ENCODE measurements at places on chromosomes 16 and 17.

GRCh38 chr16:2719328-2720063, 528 bp downstream of the PRSS27 start:
- no peak for DNase-seq

- DNase-seq, result no peak
Measured at GRCh38 chr16:89815639-89816348, 653 bp downstream of the FANCA start.

- no peak for DNase-seq
Measured at GRCh38 chr16:9946022-9946720, 236.1 kb downstream of the GRIN2A start.

DNA sequence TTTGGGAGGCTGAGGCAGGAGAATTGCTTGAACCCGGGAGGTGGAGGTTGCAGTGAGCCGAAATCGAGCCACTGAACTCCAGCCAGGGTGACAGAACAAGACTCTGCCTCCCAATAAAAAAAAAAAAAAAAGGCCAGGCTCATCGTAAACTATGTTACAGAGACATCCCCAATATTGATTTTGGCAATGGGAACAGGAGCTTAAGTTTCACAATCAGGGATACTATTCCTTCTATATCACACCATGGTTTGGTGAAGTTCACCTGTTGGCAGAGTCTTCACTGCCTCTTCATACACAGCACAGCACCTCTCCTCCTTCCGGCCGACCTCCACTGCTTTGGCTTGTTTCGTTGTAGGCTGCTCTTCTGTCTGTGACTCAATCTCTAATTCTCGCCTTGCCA, 21.2 kb downstream of the UTP6 start:
- DNase-seq, result no peak

- no peak for DNase-seq
Measured at GRCh38 chr16:51822471-51822870, 671.4 kb upstream of the SALL1 start.

- DNase-seq, result no peak
Measured at GRCh38 chr17:53607475-53607874, 215.3 kb upstream of the KIF2B start.

DNA sequence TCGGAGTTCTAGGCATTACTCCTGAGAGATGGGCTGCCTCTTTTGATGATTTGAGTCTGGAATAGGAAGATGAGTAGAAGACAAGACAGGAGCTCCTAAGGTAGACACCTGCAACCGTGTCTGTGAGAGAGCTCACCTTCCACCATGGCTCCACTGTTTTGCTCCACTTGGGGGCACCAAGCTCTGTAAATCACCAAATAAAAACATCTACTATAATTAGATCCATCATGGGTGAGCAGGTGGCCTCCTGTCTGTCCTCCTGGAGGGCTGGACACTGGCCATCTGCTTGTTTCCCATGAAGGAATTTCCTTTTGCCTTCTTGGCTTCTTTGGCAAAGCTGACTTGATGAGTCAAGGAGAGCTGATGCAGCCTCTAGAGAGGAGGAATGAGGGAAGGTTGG, 179.0 kb downstream of the HAPSTR1 start:
- DNase-seq, result no peak

DNA sequence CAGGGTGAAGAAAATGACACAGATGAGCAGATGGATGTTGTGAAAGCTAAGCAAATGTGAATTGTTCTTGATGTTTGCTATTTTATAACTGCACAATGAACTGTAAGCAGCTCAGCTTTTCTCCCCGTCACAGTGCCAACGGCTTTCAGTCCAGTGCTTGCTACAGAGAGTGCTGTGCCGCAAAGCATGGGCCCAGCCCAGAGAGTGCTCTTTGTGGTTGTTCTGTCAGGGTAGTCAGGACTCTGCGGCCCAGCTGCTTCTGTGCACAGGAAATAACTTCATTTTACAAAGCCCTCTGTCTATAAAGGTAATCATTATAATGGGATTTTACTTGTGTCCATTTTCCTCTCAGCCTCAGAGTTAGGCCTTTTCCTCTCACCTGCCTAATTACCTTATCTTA, 39.1 kb downstream of the CDRT15 start:
- peak; percentile 52 for DNase-seq

- no peak for DNase-seq
Measured at GRCh38 chr17:73744411-73744810, 100.2 kb upstream of the SDK2 start.

- DNase-seq, result no peak
Measured at GRCh38 chr17:69141431-69142174, at the start of gene ABCA6. TSS of gene ABCA6 (minus strand) at chr17:69141895. CDS start at chr17:69140703, 1,192 bp downstream.

DNA sequence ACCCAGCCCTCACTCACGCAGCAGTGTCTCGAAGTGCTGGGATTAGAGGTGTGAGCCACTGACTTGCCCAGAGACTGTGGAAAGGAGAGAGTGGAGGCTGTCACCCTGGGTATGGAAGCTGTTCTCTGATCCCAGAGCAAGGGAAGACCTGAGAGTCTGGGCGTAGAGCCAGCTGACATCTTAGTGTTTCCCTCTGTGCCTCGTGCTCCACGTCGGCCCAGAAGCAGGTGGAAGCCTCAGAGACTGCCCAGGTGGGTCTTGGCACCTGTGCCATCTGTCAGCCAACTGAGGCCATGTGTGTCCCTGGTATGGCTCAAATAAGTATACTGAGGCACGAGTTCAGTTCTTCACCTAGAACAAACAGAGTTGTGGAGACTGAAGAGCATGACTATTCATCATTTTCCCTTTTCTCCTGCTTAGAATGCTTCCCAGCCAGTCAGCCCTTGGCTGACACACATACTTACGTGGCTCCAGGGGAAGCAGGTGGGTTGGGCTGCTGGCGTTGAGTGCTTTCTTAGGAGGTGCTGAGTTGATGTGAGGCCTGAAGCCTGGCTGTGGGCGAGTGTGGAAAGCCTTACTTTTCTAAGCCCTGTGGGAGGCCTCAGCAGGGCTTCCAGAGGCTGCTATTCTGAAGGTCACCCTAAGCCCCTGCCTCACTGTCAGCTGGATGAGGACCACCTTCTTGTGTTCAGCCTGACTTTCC, 8.1 kb downstream of the CTRL start:
- no peak for DNase-seq

GRCh38 chr16:89360760-89361435, 129.5 kb downstream of the ANKRD11 start:
- peak; percentile 85 for DNase-seq

DNA sequence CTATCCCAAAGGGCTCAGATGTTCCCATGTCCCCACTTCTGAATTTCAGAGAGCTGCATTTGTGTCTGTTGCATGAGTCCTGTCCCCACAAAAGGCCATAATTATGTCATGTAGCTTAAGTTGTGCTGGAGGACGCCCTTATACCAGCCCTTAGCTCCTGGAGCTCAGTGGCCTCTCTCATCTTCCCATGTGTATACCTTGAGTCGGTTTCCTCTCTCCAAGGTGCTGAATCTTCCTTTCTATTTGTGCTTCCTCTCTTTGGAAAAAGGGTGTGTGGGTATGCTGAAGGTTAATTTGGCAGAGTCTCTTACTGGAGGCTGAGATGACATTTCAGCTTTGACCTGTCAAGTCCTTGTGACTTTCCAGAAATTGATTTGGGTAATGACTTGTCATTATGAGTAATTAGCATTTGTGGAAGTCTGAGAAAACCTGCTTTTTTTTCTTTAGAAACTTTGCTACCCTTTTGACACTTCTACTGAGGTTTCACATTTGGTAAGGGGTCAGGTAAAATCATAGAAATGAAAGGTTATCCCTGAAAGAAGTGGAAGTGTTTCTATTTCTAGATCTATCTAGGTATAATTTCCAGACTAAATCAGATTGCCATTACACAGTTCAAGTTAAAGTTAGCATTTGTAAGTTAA, 185.4 kb downstream of the ABCC12 start:
- no peak for DNase-seq

GRCh38 chr16:5040451-5040850, 6.7 kb upstream of the NAGPA start:
- no peak for DNase-seq

DNA sequence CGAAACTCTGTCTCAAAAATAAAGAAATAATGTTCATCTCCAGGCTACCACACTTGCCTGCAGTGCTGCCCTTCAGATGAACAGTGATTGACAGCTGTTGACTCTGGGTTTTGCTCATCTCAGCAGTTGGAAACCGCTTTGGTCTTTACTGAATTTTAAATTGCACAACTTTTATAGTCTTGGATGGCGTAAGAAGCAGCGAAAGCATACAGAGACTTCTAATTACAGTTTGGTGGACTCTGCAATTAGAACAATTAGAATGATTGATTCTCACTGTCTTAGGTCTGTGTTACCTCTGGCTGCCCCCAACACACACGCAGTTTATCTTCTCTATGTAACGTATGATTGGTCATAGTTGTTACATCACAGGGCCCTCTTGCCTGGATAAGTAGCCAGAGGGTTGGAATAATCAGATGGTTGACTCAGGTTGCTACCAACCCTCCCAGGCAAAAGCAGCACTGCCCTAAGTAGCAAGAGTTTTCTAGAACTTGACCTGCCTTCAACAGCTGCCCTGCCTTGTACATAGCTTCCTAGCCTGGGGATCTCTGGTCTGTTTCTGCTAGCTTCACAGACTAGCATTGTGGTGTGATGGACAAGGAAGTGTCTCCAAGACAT, 1.9 kb upstream of the NAT9 start:
- DNase-seq, result no peak

DNA sequence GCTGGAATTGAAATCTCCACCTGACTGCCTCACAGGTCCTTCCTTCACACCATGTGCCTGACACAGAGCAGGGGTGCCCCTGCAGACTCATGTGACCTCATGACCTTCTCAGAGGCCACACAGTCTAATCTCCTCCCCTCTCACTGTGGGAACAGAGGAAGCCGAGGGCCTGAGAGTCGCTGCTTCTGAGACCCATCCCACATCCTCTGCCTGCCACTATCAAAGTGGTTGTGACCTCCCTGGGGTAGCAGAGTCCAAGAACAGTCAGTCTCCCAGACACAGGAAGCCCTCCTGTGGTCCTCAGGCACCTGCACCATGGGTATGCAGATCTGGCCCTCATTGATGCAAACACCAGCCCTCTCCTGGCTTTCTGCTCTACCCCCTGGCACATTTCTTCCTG, 78.5 kb downstream of the RAB11FIP4 start:
- DNase-seq, result no peak

- no peak for DNase-seq
Measured at GRCh38 chr16:11370084-11370931, 25.0 kb downstream of the RMI2 start.

- no peak for DNase-seq
Measured at GRCh38 chr17:81329927-81330883, 35.1 kb upstream of the SLC38A10 start.

GRCh38 chr16:22123146-22123545, 30.8 kb downstream of the VWA3A start:
- DNase-seq, result no peak

GRCh38 chr17:76695059-76695831, 15.5 kb downstream of the MXRA7 start:
- DNase-seq, result no peak

- DNase-seq, result no peak
Measured at GRCh38 chr17:2452216-2452750, 51.4 kb upstream of the MNT start.

DNA sequence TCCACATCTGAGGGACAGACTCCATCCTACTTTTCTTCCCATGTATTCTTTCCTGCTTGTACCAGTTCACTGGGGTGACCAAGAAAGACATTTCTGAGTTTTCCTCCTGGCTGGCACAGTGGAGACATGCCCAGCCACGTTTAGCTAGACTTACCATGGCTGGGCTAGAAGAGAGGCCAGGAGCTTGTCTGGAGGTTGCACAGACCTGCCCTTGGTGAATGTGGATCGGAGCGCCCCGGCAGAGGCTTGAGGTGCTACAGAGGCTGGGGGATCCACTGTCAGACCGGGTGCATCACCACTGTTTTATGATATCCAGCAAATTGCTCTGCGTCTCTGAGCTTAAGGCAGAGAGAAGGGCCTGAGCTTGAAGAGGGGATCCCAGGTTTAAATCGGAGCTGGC, 3.5 kb downstream of the IL4R start:
- no peak for DNase-seq

DNA sequence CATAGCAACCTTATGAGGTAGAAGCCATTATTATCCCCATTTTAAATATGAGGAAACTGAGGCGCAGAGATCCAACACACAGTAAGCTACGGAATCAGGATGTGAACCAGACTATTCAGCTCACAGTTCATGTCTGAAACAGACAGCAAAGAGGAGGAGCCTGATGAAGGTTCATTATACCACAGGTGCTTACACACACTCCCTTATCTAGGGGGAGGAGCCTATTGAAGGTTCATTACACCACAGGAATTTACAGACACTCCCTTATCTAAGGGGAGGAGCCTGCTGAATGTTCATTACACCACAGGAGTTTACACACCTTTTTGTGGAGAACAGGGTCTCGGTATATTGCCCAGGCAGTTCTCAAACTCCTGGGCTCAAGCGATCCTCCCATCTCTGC, 21.9 kb downstream of the C16orf95 start:
- DNase-seq, result no peak

- no peak for DNase-seq
Measured at GRCh38 chr16:66451548-66451947, 24.5 kb downstream of the BEAN1 start.

DNA sequence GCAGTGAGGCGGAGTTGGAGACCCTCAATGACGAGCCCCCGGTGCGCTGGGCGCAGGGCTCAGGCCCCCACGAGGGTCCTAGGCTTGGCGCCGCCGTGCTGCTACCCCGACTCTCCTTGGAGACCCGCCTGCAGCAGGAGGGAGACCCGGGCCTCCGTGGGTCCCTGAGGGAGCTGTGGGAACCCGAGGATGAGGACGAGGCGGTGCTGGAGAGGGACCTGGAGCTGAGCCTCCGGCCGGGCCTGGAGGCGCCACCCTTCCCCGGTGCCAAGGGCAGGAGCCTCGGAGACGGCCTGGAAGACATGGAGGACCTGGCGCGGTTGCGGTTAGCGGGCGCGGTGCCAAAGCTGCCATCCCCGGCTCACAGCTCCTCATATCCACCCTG, 2.3 kb downstream of the MYO15B start:
- DNase-seq, result no peak

All from central memory CD4-positive, alpha-beta T cell (primary cell).